Daoy (cell line): ENCODE measurements at places on chromosomes 13 and 19. TPM values are rescaled to one million over a fixed set of nuclear protein-coding genes. Genes with fewer than 3 reads are reported as not detected.

Gene SIGLEC8
- total RNA-seq: not detected in 2 replicates

GRCh38 chr13:53136554-53137215 is 108.1 kb downstream of the OLFM4 start:
- DNase-seq: peak; percentile 14

Gene ZNF844
- total RNA-seq: 2.4 and 4.4 TPM in 2 replicates

Gene GPR32
- not detected in 2 replicates for total RNA-seq

Gene LGALS7
- not detected in 2 replicates for total RNA-seq

GRCh38 chr19:36489920-36490415 is 607 bp upstream of the ZNF566 start:
- peak; percentile 94 for DNase-seq

DNA sequence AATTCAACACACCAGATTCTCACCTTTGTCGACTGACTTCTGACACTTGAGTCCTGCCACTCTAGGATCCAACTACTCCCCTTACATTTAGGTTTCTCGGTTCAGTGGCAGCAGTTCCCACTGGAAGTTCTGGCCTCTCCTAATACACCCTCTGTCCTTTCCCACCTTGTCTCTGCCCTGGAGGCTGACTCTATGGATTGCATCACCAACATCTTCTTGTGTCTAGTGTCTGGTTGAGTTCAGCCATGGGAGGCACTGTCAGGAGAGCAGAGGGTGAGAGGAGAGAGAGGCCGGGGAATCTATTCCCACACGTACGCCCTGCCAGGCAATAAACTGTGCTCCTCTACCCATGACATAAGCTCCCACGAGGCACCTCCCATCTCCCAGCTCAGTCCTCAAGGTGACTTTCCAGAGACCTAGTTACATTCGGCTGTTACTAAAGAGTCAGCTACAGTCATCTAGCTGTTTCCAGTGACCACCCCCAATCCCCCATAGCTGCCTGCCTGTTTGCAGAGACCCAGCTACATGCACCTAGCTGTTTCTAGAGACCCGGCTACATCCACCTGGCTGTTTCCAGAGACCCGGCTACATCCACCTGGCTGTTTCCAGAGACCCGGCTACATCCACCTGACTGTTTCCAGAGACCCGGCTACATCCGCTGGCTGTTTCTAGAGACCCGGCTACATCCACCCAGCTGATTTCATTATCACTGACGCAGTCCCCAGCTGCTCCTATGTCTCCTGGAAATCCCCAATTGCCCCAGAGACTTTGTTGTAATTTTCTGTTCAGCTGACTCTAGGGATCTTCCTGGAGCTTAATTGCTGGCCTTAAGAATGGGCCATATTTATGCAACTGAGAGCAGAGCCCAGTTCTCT is 8.1 kb upstream of the LILRB4 start:
- peak; percentile 34 for DNase-seq
